ENCODE measurements at places on chromosomes 6 and 20. TPM values are rescaled to one million over a fixed set of nuclear protein-coding genes. Genes with fewer than 3 reads are reported as not detected.

- no peaks in the 10 kb centered on the region for H3K27me3 ChIP-seq
- H3K4me1 ChIP-seq: peaks cover 52% of the 10 kb centered on the region
- no peak overlapping the region for H3K4me3 ChIP-seq
Measured at GRCh38 chr6:135146162-135146934, 34.8 kb upstream of the MYB start.

DNA sequence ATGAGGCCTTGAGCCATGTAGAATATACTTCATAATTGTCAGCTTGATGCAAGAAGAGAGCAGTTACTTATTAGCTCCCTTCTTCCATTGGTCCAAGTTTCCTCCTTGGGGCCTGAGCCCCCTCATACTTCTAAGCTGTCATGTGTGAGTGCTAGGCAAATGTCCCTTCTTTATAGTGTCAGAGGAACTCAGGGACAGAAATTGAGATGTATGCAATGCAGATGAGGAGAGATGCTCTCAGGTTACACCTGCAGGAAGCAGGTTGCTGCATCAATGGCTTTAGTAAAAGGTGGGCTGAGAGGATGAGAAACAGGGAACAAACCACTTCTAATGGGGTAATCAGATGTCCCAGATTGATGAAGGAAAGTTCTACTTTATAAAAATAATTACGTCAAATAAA is 6.7 kb upstream of the PDSS2 start:
- H3K4me1 ChIP-seq: no peaks in the 10 kb centered on the region
- DNase-seq: no peak
- H3K27me3 ChIP-seq: peaks cover 30% of the 10 kb centered on the region

DNA sequence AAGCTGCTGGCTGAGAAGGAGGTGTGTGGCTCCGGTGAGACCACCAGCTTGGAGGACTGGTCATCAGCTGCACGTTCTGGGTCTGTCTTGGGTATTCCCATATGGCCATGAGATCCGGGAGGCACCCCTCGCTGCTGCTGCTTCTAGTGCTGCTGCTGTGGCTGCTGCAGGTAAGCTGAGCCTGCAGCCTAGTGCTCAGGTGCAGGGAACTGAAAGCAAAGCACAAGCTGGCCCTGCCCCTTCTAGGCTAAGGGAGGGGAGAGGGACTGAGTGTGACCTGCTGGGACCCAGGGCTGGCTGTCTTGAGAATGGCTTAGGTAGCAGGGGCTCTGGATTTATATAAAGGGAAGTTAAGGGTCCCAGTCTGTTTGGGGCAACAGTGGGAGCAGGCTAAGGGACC is 403 bp downstream of the CDH26 start:
- no peaks in the 10 kb centered on the region for H3K27me3 ChIP-seq
- no peak overlapping the region for H3K27ac ChIP-seq
- no peaks in the 10 kb centered on the region for H3K36me3 ChIP-seq
- DNase-seq: no peak

The HMGA1 gene
- total RNA-seq: 520 TPM

- no peak for DNase-seq
- no peaks in the 10 kb centered on the region for H3K27me3 ChIP-seq
- no peak overlapping the region for H3K4me3 ChIP-seq
- H3K36me3 ChIP-seq: peaks cover 23% of the 10 kb centered on the region
- peak overlapping the region; percentile 90 for H3K27ac ChIP-seq
Measured at GRCh38 chr6:35419961-35420360, 32.2 kb upstream of the FANCE start.

- no peaks in the 10 kb centered on the region for H3K36me3 ChIP-seq
- H3K27ac ChIP-seq: no peak overlapping the region
- no peak overlapping the region for H3K4me3 ChIP-seq
- DNase-seq: no peak
- no peaks in the 10 kb centered on the region for H3K4me1 ChIP-seq
Measured at GRCh38 chr6:113610377-113610988, 246.7 kb upstream of the MARCKS start.

- no peaks in the 10 kb centered on the region for H3K4me1 ChIP-seq
- no peak for DNase-seq
- no peak overlapping the region for H3K27ac ChIP-seq
Measured at GRCh38 chr6:139588734-139589593, 214.5 kb upstream of the CITED2 start.

The ALDH8A1 gene
- total RNA-seq: 1.2 TPM

- peaks cover 29% of the 10 kb centered on the region for H3K4me1 ChIP-seq
- H3K27me3 ChIP-seq: peaks cover 2% of the 10 kb centered on the region
- H3K36me3 ChIP-seq: no peaks in the 10 kb centered on the region
- no peak overlapping the region for H3K27ac ChIP-seq
- no peak overlapping the region for H3K4me3 ChIP-seq
Measured at GRCh38 chr20:23155141-23155590, 69.0 kb upstream of the CD93 start.

DNA sequence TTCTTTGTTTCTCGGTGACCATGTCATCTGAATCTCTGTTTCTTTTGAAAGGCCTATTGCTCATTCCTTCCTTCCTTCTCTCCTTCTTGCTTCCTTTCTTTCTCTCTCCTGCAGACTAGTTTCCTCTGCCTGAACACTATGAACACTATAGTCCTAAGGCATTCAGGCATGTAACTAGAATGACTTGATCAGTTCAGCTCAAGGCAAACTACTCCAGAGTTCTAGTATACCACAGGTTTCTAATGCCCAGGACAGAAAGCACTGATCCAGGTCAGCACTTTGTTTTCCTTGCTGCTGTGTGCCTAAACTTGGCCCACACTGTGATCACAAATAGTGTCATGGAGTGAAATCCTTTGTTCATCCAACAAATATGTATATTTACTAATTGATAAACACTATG is 324.1 kb upstream of the GJE1 start:
- no peaks in the 10 kb centered on the region for H3K36me3 ChIP-seq
- DNase-seq: no peak
- H3K27me3 ChIP-seq: no peaks in the 10 kb centered on the region
- no peak overlapping the region for H3K27ac ChIP-seq
- H3K4me3 ChIP-seq: no peak overlapping the region

Data from activated CD4-positive, alpha-beta T cell treated with anti-CD3 and anti-CD28 coated beads, Interleukin-2, amount 10 ng/mL, durations not matched to agents 24 days and 14 days (primary cell).